ENCODE measurements at places on chromosomes 1 and 21.

- DNase-seq: peak; percentile 30
These were observed 97.2 kb downstream of the WDR64 start for GRCh38 chr1:241749041-241749944.

DNA sequence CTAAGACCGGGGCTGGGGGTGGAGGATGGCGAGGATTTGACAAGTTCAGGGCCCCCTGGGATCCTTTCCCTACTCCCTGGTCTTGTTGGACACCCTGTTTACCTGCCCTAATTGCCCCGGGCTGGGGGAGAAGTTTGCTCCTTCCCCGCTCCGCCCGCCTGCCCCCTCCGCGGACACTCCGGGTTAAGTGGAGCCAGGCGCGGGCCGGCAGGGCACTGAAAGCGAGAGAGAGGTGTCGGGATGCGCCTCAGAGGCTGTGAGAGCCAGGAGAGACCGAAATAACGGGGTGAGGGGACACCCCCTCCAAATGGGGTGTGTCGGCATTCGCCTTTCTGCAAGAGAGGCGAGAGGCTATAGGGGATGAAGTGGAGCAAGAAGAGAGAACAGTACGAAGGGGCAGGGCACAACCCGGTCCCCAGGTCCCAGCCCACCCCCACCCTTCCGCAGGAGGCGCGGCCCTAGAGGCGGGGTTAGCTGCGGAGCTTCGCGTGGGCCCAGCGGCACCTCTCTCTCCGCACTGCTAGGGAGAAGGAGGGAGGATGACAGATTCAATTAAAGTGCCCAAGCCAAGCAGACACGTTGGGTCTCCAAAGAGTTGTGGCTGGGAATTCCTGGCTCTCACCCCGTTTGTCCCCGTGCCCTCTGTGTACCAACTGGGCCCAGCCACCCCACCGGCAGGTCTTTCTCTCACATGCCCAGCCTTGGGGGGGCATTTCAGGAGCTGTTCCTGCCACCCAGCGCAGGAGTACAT lies 3.8 kb downstream of the EFNA3 start:
- DNase-seq: no peak

DNA sequence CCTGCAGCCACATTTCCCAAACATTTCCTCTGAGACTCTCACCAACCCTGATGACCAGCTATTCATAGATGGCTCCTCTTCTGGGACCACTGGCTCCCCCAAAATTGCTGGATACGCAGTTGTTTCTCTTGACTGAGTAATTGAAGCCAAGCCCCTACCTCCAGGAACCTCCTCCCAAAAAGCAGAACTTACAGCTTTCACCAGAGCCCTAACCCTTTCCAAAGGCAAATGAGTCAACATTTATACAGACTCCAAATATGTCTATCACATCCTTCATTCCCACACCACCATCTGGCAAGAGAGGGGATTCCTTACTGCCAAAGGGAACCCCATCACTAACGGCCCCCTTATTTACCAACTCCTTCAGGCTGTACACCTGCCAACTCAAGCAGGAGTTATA lies 20.3 kb upstream of the CA6 start:
- DNase-seq: no peak

- DNase-seq: no peak
These were observed 46.9 kb downstream of the PTP4A2 start for GRCh38 chr1:31891280-31891679.

GRCh38 chr1:145887631-145888030 lies 2.0 kb upstream of the ANKRD35 start:
- no peak for DNase-seq

Measured in fibroblast of skin of right biceps (primary cell).